Stimulated activated CD4-positive, alpha-beta T cell treated with anti-CD3 and anti-CD28 coated beads, TNF-alpha, amount 100 ng/mL, for 1 hour (primary cell): ENCODE measurements at places on chromosomes 6 and 20.

DNA sequence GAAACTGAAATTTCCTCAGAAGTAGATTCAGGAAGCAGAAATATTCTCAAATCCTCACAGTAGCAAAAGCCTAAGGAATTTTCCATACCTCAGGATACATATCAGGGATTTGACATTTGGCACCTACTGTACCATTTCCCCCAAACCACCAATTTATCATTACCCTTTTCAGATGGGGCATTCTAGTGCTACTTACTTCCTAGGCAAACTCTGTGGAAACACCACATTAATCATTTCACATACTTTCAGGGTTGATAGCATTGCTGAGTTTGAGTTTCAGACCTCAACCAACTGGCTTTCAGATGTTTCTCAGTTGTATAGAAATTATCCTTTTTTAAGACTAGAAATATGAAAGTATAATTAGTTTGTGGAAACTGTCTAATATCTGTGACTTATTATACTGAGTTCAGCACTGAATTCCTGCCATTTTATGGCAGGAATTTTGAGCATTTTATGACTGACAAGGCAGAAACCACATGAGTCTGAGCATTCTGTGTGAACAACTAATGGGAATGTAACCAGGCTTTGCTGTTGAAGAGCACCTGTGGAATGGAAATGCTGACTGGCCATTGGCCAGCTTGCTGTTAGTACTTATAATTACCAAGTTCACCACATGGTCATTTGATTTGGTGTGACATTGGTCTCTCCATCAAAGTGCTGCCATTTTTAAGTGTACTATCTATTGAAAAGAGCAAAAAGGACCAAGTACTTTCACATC is 35.1 kb upstream of the IRAK1BP1 start:
- DNase-seq = no peak

GRCh38 chr6:32946893-32947292 is 6.0 kb downstream of the HLA-DMA start:
- no peak for DNase-seq

DNA sequence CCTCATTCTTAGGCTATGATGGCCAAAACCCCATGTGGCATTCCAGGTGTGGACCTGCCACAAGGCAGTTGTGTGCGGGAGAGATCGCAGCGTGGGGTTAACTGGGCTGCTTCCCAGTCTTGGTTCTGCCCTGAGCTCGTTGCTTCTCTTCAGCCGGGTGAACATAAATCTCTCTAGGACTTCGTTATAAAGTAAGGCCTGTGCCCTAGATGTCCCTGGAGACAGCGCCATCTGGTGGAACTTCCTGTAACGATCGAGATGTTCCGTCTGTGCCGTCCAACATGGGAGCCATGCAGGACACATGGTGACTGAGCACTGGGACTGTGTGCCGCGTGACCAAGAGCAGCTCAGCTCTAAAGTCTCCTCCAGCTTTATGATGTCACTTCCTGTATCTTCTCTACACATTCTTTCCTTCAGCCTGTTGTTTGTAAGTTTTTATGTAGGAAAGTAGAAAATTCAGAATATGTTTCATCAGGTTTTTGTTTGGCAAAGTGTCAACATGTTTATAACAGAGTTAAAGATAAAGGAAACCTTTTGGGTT is 26.8 kb upstream of the RPP40 start:
- DNase-seq = peak; percentile 7

- no peak for DNase-seq
Observed at GRCh38 chr20:47178277-47178676, 178.2 kb downstream of the ZMYND8 start.

- DNase-seq = no peak
Observed at GRCh38 chr6:11810854-11811643, 32.4 kb upstream of the ADTRP start.

- DNase-seq = no peak
Observed at GRCh38 chr6:141986457-141986856, 146.3 kb upstream of the GJE1 start.
